EL (cell line): ENCODE measurements at places on chromosomes 11 and 22.

- DNase-seq: peak; percentile 98
Observed at GRCh38 chr11:65574109-65574810, 1.6 kb upstream of the EHBP1L1 start.

DNA sequence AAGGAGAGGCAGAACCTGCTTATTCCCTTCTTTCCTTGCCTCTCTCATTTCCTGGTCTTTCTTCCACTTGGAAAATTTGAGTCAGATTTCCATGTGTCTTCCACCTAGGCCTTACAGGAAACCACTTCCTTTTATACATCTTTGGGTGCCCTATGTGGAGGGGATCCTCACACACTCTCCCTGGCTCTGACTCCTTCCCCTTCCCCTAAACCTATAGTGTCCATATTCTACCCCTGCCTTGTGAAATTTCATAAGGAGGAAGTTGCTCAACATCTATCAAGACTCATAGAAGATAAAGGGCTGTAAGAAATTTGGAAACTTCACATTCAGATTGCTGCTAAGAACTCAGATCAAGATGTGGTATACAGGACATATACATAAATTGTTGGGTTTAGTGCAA lies 20.4 kb downstream of the TUG1 start:
- no peak for DNase-seq

DNA sequence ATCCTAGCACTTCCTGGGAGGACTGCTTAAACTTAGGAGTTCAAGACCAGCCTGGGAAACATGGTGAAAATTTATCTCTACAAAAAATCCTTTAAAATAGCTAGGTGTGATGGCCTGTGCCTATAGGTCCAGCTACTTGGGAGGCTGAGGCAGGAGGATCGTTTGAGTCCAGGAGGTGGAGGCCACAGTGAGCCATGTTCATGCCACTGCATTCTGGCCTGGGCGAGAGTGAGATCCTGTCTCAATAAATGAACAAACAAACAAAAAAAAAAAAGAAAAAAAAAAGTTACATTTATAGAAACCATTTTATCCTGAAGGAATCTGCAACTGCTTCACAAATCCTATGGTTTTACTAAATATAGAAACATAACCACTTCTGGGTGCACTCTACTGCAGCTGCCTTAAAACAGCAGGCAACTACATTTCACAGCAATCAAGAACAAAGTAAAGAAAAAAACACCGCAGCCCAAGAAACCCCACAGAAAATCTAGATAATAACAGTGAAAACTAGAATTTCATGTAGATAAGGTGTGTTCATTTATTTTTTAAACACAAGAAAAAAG lies 75.9 kb upstream of the GAB2 start:
- DNase-seq: no peak

DNA sequence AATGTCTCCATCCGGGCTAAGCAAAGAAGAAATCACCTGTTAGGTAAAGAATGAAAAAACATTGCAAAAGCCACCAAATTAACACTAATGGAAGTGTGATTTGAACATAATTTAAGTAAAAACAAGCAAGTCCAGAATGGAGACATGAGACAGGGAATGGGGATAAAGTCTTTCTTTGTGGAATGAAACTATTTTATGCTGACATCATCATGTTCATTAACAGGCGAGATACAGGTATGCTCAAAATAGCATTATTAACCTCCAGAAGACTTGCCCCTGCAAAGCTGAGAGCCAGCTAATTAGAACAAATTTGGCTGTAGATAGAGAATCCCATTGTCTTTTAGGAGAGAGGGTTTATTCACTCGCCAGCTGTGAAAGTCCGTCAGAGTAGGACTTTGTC lies 4.9 kb upstream of the LARGE1 start:
- DNase-seq: no peak

GRCh38 chr11:17714356-17714854 lies 5.0 kb upstream of the MYOD1 start:
- DNase-seq: no peak

DNA sequence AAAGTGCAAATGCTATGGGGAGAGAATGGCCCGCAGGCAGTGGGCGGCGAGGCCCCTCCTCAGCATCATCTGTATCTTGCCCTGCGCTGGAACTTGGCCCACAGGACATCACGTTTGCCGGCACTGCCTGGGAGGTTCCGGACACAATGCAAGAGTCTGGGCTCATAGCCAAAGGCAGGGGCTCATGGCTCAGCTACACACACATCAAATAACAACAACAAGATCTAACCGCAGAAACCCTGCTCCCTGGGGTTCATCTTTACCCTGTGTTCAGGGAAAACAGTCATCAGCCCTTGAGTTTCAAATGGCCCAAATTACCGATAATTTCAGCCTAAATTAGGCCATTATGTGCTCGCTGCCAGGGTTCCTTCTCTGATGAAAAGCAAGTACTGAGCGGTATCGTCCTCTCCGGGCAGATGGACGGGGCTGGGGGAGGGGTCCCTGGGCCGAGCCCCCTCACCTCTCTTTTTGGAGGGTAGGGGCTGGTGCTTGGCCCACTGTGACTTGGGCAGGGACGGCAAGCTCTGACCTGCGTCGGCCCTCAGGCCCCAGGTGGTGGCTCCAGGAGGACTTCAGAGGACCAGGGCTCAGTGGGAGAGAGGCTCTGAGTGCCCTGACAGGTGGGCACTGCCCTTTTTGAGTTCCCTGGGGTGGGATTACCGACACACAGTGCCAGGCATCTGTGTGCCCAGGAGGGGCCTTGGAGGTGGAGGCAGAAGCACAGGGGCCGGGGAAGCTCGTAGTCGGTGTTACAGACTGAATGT lies 25.0 kb upstream of the GAL start:
- DNase-seq: peak; percentile 96

DNA sequence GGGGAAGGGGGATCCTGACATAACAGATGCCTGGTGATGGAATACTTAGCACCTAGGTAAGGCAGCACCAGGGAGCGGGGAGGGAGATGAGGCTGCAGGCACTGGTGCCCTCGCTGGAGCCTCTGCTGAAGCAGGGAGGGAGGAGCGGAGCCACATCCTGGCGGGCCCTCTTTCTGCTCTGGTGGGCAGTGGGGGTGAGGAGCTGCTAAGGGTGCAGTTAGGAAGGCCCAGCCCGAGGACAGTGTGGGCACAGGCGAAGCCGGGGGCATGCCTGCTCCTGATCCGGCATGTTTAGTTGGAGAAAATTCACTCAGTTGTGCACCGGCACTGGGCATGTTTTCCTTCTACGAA lies 83.9 kb downstream of the MED15 start:
- DNase-seq: no peak

- no peak for DNase-seq
Observed at GRCh38 chr11:68377389-68377795, 65.0 kb downstream of the LRP5 start.

DNA sequence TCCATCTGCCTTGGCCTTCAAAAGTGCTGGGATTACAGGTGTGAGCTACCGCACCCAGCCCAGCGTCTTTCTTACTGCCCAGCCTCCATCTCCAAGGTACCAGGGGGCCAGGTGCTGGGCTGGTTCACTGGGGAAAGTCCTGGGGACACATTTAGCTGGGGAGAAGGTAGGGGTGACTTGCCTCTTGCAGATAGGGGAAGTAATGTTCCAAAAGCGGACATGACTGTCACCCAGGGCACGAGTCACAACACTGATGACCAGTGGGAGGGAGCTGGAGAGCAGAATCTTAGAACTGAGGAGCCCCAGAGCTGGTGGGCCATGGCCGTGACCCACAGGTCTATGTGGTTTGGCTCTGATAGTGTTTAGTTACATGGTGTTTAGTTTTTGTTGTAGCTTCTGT lies 2.4 kb upstream of the SLC15A3 start:
- DNase-seq: no peak

- no peak for DNase-seq
Observed at GRCh38 chr11:67007126-67007525, 15.8 kb upstream of the SYT12 start.

GRCh38 chr22:49426098-49426497 lies 401.6 kb downstream of the BRD1 start:
- DNase-seq: no peak

DNA sequence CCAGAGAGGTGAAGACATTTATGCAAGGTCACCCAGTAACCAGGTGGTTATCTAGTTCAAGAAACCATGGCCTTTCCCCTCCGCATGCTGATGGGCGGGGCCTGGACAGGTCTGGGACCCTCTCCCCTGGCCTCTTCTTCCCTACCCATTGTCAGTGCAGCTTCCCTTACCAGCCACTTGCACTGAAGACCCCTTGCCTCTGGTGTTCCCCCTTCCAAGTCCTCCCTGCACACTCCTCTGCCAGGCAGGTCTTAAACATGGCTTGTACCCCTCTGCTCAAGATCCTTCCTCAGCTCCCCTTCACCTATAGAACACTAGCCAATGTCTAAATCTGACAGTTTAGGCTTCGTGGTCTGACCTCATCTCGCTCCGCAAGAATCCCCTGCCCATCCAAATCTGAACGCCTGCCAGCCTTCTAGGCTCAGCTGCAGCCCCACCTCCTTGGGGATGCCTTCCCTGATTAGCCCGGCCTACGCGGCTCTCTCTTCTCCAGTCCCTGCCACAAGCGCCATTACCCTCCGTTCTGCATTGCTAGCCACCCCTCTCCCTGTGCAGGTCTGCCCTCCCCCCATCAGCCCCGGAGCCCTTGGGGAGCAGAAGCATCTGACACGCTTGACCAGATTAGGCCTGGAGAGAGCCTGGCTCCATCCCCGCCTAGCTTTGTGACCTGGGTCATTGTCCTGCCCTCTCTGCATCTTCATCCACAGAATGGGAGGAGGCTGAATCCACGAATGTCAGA lies 213.8 kb downstream of the DSCAML1 start:
- no peak for DNase-seq

GRCh38 chr11:82867495-82868082 lies 32.6 kb downstream of the PRCP start:
- DNase-seq: peak; percentile 77

DNA sequence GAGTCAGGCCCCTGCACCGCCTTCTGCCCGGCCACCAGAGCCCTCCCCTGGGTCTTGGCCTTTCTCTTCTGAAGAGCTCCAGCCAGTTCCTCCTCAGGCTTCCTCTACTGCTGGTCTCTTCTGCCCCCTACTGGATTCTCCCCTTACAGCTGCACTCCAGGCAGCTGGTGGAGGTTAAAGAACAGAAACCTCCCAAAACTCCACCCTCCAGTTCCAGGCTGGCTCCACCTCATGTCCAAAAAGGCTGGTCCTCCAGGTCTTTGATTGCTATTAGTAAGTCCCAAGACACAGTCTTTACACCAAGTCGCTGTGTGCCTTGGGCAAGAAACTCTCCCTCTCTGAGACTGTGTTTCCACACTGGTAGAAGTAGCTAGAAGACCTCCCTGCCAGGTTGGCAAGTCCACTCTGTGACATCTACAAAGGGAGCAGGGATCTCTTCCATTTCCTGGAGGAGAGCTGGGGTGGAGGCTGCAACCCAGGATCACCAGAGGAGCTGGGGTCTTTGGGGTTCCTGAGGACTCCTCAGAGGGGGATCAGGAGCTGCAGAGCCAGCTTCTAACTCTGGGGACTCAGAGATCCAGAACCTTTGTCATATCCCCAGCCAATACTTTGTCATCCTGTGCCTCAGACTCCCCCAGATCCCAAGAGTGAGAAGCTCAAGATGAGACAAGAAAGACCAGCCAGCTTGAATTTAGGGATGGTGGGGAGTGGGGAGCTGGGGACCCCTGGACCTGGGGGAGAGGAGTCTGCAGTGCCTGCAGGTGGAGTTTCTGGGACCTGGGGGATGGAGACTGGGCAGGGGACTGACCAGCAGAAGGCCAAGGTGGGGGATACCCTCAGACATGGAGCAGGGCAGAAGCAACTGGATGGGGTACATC lies 3.4 kb upstream of the IGLL5 start:
- peak; percentile 52 for DNase-seq

GRCh38 chr11:68670208-68670992 lies 13.9 kb upstream of the GAL start:
- DNase-seq: no peak

- DNase-seq: peak; percentile 80
Observed at GRCh38 chr11:125070699-125071254, 7.7 kb downstream of the SLC37A2 start.
